Frontal cortex (tissue), 4 donors: ENCODE measurements at places on chromosomes 3 and 15. TPM values are rescaled to one million over a fixed set of nuclear protein-coding genes. Genes with fewer than 3 reads are reported as not detected.

Gene FSTL1
- 32.2 TPM for total RNA-seq

Gene ABHD2
- total RNA-seq: 45.2 TPM

Gene SLC25A36
- total RNA-seq: 119 TPM

Gene TAGLN3
- total RNA-seq: 174 TPM

Gene ZDHHC3
- total RNA-seq: 44.0 TPM

Gene FBXW12
- total RNA-seq: 1.6 TPM

Gene PRSS50
- not detected for total RNA-seq

Gene PLSCR5
- total RNA-seq: under 0.01 TPM

Gene CFAP100
- 3.7 TPM for total RNA-seq

Gene KIF7
- total RNA-seq: 4.9 TPM

Gene DPPA2
- not detected for total RNA-seq

Gene RASGRP1
- 11.0 TPM for total RNA-seq

Gene SLC22A13
- under 0.01 TPM for total RNA-seq

Gene STAC
- 6.5 TPM for total RNA-seq

Gene DCBLD2
- 31.4 TPM for total RNA-seq

Gene VWA5B2
- total RNA-seq: 0.41 TPM

Gene GOLGA8Q
- total RNA-seq: not detected

Gene AP3B2
- total RNA-seq: 55.8 TPM

Gene HGD
- under 0.01 TPM for total RNA-seq

Gene SH2D7
- not detected for total RNA-seq

Gene SPATA12
- not detected for total RNA-seq

Gene CPA3
- not detected for total RNA-seq

Gene KIF23
- total RNA-seq: 6.5 TPM
